ENCODE measurements at places on chromosomes 4 and X. TPM values are rescaled to one million over a fixed set of nuclear protein-coding genes. Genes with fewer than 3 reads are reported as not detected.

Gene SHOX
- total RNA-seq, result not detected

Gene EPHA5
- not detected for total RNA-seq

Gene SRPX
- 129 TPM for total RNA-seq

Gene AMER1
- 3.0 TPM for total RNA-seq

Gene SYTL5
- 0.04 TPM for total RNA-seq

Gene ANKRD50
- 17.3 TPM for total RNA-seq

Gene CT45A3
- not detected for total RNA-seq

Gene POU4F2
- total RNA-seq, result not detected

Gene C4orf54
- total RNA-seq, result not detected

Gene MAGEE2
- not detected for total RNA-seq

Gene SPIN2A
- 0.14 TPM for total RNA-seq

Gene FRMD7
- total RNA-seq, result not detected

Gene GPR119
- not detected for total RNA-seq

Gene ASB9
- total RNA-seq, result 1.0 TPM

Gene TBC1D8B
- 8.1 TPM for total RNA-seq

Gene GNL3L
- 31.6 TPM for total RNA-seq

Gene GRK4
- total RNA-seq, result 2.7 TPM

Gene IL2RG
- total RNA-seq, result 0.11 TPM

Gene FATE1
- total RNA-seq, result not detected

Gene FAM184B
- total RNA-seq, result not detected

Measured in foreskin keratinocyte (primary cell).